Fibroblast of lung (primary cell): ENCODE measurements at places on chromosomes 12 and 14. TPM values are rescaled to one million over a fixed set of nuclear protein-coding genes. Genes with fewer than 3 reads are reported as not detected.

The PTHLH gene
- total RNA-seq: 0.26 and 1.8 TPM in 2 replicates

The SLCO1B1 gene
- total RNA-seq: not detected in 2 replicates

The ENDOU gene
- total RNA-seq: 0.17 TPM in 1 of 2 replicates, not detected in the other

The CISTR gene
- total RNA-seq: not detected in 2 replicates

The RPL10L gene
- not detected in 2 replicates for total RNA-seq

The PTCSC3 gene
- not detected in 2 replicates for total RNA-seq

The KRT2 gene
- total RNA-seq: not detected in 2 replicates

The IAPP gene
- not detected in 2 replicates for total RNA-seq

The CDH24 gene
- 5.6 and 6.2 TPM in 2 replicates for total RNA-seq

The C12orf60 gene
- total RNA-seq: 1.0 and 1.5 TPM in 2 replicates

The NTS gene
- not detected in 2 replicates for total RNA-seq

- DNase-seq: no peak
These were observed 979 bp downstream of the DDX54 start for GRCh38 chr12:113184098-113184899.

GRCh38 chr14:64865109-64865508 lies 14.6 kb downstream of the SPTB start:
- DNase-seq: no peak

DNA sequence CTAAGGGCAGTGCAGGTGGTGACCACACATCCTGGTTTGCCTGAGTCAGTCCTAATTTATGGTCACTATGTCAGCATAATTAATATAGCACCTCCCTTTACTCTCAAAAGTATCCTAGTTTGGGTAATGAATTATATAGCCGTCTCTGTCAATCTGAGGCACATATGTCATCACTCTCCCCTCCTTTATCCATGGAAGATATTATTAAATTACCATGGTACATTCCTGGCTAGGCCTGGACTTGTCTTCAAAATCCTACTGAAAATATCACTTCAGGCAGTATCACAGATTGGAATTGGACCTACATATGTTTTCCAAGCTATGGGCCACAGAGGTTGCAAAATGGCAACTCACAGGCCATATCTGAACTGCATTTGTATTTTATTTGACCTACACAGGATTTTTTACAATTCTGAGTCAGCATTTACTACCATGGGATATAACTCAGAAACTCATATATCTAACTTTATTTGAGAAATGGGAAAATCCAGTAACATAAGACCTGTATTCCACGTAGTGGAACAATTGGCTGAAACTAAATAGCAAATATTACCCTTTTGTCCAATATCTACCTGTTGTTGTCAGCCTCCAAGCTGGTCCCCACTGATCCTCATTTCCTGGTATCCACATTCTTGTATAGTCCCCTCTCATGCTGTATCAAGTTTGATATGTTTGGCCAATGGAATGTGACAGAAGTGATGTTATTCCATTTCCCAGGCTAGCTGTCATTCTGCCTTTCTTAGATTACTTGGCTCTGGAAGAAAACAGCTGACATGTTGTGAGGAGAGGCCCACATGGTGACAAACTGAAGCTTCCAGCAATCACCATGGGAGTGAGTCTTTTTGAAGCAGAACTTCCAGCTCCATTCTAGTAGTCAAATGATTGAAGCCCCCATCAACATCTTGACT lies 102.5 kb upstream of the MDM1 start:
- no peak for DNase-seq

- DNase-seq: peak; percentile 16
These were observed 254.9 kb downstream of the BTG1 start for GRCh38 chr12:91890742-91891141.

GRCh38 chr12:54616933-54617680 lies 17.6 kb downstream of the LACRT start:
- DNase-seq: no peak

DNA sequence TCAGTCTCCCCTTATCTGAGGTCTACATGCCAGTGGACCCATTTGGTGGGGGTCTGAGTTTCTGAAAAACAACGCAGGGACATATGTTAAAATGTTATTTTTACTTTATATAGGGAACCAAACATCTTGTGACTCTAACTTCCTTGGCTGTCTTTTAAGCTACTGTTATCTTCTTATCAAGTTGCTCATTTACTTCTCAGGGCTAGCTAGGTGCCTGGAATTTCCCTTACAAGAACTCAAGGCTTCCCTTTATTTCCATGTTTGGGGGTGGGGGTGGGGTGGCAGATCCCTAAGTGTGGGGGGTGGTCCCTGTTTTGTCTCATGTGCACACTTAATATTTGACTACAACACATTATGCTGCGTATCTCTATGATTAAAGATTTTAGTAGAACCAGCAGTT lies 31.6 kb downstream of the PPP1R36 start:
- no peak for DNase-seq

DNA sequence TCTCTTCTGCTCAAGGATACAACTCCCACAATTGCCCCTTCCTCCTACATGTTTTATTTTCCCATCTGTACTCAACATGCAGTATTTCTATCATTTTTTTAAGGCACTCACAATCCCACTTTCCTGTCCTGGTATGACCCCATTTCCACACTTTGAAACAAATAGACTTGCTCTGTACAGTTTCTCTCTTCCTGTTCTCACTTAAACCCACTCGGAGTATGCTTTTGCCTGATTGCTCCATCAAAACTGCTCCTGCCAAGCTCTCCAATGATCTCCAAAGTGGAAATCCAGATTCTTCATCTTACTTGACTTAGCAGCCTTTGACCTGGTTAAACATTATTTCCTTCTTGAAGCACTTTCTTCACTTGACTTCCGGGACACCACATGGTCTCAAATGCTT lies 384.5 kb downstream of the SEC23A start:
- DNase-seq: no peak

DNA sequence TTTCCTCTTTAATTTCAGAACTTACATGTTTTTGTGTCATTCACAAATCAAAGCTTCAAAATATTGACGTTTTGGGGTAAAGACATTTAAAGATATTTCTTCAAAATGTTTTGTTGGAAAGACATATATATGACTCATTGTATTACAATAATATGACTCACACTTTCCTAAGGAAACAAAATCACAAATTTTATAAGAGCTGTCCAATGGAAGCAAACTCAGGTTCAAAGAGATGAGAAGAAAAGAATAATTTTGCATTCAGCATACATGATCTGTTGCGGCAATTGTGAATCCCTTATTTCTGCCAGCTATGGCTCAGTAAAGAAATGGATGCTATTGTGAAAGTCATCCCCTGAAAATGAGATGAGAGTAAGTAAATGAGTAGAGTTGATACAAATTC lies 82.7 kb downstream of the GRIP1 start:
- DNase-seq: peak; percentile 34

DNA sequence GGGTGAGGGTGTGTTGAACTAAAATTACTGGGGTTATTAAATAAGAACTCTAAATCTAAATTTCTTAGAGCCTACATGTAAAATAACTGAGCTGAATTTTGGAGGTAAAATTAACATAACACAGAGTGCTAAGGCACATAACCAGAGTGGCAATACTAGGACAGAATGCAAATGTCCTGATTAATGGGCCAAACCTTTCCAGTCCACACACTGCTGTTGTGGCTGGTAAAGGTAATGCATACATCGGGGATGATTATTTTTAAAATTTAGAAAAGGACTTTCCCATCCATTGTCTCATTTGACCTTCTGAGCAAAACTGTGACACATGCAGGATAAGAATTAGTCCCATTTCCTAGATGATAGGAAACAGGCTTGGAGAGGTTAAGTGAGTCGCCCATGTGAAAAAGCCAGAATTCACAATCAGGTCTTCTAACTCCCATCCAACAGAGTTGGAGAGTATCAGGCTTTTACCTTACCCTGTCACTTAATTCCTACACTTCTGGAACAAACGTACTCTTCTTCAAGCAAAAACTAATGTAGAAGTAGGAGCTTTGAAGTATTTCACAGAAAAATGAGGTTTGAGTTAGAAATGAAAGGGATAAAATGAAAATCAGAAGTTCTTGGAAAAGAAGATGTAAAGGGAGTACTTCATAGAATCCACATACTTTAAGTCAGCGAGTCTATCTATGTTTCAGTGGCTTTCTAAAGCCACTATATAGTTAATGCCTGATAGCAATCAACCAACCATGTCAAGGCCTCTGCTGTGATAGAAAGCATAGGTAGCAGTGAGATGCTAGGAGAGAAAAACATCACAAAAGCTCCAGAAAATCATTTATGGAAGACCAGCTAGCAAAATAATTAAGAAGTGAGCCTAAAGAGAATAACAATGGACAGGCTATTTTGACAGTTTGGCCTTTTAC lies 334.9 kb upstream of the DIO2 start:
- DNase-seq: no peak

- peak; percentile 81 for DNase-seq
These were observed 58.0 kb downstream of the TMTC1 start for GRCh38 chr12:29725587-29726320.

DNA sequence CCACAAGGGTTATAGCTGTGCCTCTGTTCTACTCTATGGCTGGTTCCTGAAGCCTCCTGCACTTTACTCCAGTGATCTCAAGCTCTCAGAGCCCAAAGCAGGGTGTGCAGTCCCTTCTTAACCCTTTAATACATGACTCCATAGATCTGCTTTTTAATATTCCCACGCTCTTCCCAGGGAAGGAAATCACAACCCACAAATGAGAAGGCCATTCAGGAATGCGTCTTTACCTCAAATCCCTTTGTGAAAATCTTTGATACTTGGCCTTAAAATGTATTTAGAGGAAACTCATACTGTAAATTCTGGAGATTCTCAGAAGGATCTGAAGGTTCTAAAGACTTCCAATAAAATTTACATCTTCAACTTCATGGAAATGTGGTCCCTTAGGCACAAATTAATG lies 17.0 kb downstream of the NID2 start:
- DNase-seq: peak; percentile 61

DNA sequence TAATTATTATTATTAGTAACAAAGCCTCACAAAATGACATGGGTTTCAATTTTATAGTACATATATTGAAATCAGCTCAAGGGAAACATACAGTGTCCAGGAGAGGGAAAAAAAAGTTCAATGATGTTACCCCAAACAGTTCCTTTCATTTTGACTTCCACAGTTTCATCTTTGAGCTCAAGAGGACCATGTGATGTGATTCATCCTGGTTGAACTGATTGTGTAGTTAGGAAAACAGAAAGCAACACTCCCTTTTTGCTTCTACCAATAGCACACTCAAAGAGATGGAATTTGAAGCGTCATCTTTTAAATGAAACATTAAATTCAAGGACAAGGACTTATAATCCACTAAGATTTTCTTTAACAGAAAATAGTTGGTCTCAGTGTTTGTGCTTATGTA lies 461.0 kb downstream of the FOXG1 start:
- DNase-seq: peak; percentile 69

GRCh38 chr12:52636592-52637258 lies 15.3 kb downstream of the KRT2 start:
- DNase-seq: no peak

- DNase-seq: no peak
These were observed 340.2 kb downstream of the SEC23A start for GRCh38 chr14:38762845-38763244.

GRCh38 chr14:78253986-78254385 lies 83.8 kb downstream of the NRXN3 start:
- DNase-seq: no peak

GRCh38 chr12:20490213-20490612 lies 121.9 kb downstream of the PDE3A start:
- no peak for DNase-seq

- peak; percentile 97 for DNase-seq
These were observed 50.1 kb downstream of the CCDC88C start for GRCh38 chr14:91367173-91368171.

DNA sequence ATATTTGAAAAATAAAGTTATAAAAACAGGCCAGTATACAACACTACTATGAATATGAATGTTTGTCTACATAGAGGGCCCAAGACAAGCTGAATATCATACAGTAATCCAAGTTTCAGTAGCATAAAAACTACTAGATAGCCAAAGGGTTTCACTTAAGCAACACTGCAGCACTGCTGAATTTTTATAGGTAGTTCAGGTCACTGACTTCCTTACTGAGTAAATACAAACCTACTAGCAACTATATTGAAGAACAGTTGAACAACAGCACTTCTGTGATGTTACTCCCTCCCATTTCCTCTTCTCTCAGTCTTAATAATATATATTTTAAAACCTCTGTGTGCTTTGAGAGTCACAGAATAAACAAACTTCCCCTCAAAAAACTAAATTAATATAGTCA lies 42.7 kb downstream of the GTF2A1 start:
- DNase-seq: no peak

DNA sequence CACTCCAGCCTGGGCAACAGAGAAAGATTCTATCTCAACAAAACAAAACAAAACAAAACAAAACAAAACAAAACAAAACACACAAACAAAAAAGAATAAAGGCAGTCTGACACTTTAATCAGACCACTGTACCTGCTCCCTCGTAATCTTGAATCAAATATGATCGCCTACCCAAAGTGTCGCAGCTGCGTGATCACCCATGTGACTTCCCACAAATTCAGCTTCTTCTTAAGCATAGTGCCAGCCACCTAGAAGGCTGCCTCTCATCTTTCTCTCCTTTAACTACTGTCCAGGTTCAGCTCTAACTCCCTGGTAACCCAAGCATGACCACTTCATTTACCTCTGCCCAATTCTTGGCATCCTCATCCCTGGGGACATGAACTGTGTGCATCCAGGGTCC lies 37.4 kb downstream of the FMNL3 start:
- no peak for DNase-seq

GRCh38 chr14:36105401-36105800 lies 71.1 kb downstream of the PTCSC3 start:
- no peak for DNase-seq

- DNase-seq: no peak
These were observed 2.3 kb upstream of the OR6C70 start for GRCh38 chr12:55472264-55472663.

GRCh38 chr12:130791629-130792028 lies 47.4 kb downstream of the STX2 start:
- no peak for DNase-seq

GRCh38 chr14:100714258-100714892 lies 12.3 kb upstream of the DLK1 start:
- no peak for DNase-seq

DNA sequence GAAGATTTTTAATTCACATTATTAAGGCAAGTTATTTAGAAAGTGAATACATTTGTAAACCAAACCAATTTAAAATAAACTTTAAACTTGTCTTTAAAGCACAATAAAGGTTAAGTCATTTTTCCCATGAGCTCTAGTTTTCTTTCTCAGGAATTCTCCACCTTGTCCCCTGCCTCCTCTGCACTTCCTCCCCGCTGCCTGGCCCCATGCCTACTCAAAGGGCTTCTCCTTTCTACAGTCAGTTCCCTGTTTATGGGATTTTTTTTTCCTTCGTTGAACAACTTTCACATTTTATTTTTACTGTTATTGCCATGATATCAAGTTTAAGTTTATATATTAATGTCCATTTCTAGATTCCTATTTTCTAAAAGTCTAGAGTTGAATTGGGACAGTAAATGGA lies 223.0 kb downstream of the SLC25A21 start:
- no peak for DNase-seq
